ENCODE measurements at places on chromosomes 3 and 15.

GRCh38 chr3:61005591-61005990, 245.7 kb downstream of the FHIT start:
- DNase-seq = no peak

DNA sequence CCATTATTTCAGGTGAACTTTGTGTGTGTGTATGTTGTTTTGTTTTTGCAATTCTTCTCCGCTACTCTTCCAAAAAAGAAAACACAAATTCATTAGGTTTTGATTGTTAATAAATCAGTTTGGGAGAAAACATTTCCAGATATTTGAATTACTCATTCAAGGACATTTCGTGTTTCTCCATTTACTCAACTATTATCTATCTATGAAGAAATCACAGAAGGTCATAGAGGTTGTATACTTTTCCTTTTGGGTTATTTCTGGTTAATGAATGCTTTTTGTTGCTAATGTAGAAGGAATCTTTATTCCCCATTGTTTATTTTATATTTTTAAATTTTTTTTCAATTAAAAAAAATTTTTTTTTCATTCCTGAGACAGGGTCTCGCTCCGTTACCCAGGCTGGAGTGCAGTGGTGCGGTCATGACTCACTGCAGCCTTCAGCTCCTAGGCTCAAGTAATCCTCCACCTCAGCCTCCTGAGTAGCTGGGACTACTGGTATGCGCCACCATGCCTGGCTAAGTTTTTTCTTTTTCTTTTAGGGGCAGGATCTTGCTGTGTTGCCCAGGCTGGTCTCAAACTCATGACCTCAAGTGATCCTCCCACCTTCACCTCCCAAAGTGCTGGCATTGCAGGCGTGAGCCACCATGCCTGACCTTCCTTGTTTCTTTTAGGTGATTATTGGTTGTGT, 28.4 kb downstream of the IGF1R start:
- DNase-seq = no peak

- DNase-seq = no peak
These were observed 78.8 kb downstream of the EOMES start for GRCh38 chr3:27643355-27643754.

- no peak for DNase-seq
These were observed 9.5 kb downstream of the SMAD3 start for GRCh38 chr15:67074886-67075229.

DNA sequence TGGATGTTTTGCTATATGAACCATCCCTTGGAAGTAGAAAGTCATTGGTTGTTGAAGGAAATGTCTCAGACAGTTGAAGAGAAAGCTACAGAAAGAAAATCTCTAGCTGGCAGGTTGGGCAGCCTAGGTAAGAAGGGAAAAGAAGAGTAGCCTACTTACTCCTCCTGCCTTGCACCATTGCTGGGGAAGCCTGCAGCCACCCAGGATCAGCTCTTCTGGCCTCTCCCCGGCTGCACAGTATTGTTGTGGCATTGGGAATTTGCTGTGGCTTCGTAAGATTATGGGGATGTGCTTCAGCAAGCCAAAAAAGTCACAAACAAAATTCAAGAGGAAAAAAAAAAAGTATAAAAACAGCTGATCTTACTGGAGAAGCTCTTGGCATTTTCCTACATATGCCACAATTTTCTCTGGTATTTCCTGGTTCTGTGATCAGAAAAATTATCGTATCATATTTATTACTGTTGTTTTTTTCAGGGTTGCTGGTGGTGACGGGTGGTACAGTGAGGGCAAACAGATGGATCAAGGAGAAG, 154.2 kb downstream of the TIGIT start:
- no peak for DNase-seq

GRCh38 chr3:126104742-126105605, 21.1 kb upstream of the SLC41A3 start:
- no peak for DNase-seq

DNA sequence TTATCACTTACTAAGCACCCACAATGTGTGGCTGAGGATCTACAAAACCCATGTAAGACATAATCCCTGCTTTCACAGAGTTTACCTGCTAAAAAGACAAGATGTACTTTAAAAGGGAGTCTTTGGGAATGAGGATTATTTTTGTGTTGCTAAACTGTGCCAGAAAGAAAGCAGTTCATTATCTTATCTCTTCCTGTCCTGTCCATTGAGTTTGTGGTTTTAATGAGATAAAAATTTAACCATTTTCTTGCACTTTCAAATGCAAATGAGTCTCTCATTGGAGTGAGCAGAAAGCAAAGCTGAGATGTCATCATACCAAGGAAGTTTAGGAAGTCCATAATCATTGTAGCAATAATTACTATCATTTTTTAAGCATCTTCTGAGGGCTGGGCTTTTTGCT, 231.2 kb upstream of the ADAMTS9 start:
- no peak for DNase-seq

DNA sequence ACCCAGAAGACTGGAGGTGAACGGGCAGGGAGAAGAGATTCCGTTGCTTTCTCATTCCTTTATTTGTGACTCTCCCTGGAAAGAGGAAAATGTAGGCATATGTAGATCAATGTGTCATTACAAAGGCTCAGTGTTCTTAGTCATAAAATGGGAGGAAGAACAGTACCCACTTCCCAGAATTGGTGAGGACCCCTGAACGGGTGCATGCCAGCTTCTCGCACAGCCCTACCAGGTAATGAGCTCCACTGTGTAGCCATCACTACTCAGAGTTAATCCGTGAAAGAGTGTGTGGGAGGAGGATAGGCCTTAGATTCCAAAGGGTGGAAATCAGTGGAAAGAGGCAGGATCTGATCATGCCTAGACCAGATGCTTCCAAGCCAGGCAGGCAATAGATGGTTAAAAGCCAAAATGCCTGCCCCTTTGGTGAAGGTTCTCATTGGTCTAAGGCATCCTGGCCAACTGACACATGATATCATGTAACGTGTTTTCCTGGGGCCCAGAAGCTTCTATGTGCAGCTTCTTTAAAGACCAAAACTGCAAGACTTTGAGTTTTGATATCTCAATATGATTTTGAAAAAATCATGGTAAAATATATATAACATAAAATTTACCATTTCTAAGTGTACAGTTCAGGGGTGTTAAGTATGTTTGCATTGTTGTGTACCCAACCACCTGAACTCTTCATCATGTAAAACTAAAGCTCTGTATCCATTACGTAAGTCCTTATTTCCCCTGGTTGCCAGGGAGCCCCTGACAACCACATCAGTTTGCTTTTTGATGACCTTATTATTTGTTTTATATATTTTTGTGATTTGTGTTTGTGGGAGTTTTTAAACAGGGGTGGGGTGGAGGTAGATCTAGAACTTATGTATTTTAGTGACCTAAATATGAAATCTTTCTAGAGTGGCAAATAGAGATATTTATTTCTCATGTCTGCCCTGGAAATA, 402.2 kb upstream of the CFAP20DC start:
- DNase-seq = no peak

DNA sequence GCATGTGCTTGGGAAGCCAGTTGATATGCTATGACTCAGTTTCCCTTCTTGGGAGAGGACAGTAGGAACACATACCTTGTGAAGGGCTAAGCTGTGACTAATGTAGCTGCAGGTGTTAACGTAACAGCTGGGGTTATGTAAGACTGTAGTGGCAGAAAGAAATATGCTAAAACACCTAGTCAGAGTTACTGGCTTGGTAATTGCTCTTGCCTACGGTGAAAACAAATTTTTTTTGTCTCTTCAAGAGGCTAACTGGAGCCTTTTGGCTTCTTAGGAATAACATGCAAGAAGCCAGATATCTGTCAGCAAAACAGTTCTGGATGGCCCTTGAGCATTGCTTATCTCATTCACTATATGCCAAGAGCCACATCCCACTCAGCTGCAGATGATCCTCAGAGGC, 1.4 kb downstream of the MAPKBP1 start:
- no peak for DNase-seq

DNA sequence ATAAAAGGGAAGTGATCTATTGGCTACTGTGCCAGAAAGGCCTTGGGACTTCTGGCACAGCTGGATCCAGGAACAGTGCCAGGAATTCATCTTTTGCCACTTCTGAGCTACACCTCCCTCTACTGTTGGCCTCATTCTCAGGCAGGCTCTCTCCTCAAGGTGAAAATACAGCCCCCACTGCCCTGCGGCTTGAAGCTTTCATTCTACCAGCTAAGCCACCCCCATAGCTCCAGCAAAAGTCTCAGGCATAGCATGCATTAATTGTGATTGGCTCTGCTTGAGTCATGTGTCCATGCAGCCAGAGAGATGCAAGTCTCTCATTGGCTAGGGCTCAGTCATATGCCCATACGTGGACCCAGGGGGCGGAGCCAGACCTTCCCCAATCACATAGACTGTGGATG, 142.4 kb downstream of the TPRA1 start:
- no peak for DNase-seq

GRCh38 chr3:32733631-32734229, 48.7 kb downstream of the CNOT10 start:
- DNase-seq = peak; percentile 39

GRCh38 chr15:70245932-70246622, 148.4 kb upstream of the TLE3 start:
- no peak for DNase-seq

DNA sequence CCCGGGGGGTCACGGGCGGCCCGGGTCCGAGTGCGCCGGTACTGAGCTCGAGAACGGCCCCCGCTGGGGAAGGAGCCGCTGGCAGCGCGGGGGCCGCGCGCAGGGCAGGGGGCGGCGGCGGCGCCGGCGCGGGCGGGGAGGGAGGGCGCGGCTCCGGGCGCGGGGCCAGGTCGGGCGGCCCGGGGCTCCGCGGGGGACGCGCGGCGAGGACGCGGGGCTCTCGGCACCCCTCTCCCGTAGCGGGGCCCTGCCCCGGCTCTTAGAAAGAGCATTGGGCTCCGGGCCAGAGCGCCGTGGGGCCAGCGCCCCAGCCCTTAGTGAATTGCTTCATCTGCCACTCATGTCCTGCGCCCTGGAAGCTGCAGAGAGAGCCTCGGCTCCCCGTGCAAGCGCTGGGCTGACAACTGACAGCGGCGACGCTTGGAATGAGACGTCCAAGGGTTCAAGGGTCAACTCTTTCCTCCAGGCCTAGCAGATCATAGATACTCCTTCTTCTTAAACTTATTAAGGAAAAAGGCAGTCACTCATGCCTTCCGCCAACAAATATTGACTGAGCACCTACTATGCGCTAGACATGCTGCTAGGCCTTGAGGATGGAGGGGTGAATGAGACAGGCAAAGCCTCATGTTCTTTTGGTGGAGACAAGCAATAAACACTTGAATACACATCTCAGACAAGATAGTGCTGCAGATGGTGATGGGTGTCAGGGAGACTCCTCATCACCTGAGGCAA, 140.8 kb downstream of the SMAD6 start:
- DNase-seq = peak; percentile 50
